Activated gamma-delta T cell (primary cell): ENCODE measurements at places on chromosomes 3 and 15.

GRCh38 chr3:58345457-58345856 is 12.8 kb downstream of the PXK start:
- no peak for DNase-seq

GRCh38 chr3:44280631-44281030 is 38.9 kb downstream of the TOPAZ1 start:
- no peak for DNase-seq

DNA sequence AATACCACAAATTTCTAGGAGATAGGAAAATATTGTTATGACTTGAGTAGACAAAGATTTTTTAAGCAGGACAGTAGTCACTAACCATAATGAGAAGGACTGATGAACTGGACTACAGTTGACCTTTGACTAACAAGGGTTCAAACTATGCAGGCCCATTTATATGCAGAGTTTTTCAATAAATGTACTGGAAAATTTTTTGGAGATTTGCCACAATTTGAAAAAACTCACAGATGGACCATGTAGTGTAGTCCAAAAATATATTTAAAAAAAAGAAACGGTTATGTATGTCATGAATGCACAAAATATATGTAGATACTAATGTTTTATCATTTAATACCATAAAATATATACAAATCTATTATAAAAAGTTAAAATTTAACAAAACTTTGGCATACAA is 151.8 kb downstream of the LRRN1 start:
- no peak for DNase-seq

GRCh38 chr3:50658416-50658815 is 16.3 kb upstream of the DOCK3 start:
- no peak for DNase-seq

- no peak for DNase-seq
Observed at GRCh38 chr3:138578141-138578540, 15.9 kb downstream of the CEP70 start.

- DNase-seq = peak; percentile 47
Observed at GRCh38 chr3:45592830-45593707, 1.5 kb upstream of the LIMD1 start.

DNA sequence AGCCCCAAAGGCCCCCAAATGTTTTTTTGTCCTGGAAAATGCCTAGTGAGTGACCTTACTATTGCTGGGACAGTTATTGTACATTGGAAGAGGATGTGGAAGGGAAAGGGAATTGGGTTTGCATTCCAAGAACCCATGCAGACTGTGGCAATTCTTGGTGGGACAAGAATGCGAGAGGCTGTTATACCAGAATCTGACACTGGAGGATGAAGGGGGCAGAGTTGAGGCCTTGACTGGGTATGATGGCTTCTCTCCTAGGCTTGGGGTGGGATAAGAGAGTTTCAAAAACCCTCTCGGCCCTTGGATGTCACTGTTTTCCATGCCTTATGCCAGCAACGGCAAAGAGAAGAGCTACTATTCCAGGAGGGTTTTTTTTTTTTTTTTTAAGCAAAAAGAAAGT is 25.3 kb downstream of the IL16 start:
- no peak for DNase-seq

GRCh38 chr3:138060792-138061191 is 50.8 kb downstream of the CLDN18 start:
- no peak for DNase-seq

DNA sequence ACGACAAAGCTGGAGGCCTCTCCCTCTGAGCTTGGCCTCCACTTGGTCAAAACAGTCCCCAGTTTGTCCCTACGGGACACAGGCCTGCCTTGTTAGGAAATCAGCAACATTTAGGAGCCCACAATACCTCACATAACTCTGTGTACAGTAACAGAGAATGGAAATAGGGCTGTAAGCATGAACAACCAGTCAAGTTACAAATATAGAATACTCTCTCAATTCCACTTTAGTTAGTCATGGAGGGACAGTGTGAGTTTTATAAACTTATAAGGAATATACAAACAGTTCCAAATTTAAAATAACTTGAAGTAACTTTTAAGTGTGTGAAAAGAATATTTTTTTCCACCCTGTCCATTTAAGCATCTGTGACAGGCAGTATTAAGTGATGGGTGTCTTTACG is 129.4 kb downstream of the PGPEP1L start:
- DNase-seq = no peak

- DNase-seq = no peak
Observed at GRCh38 chr3:196991581-196992460, 23.2 kb upstream of the PIGZ start.

- DNase-seq = no peak
Observed at GRCh38 chr3:63231643-63232042, 46.5 kb upstream of the SYNPR start.

DNA sequence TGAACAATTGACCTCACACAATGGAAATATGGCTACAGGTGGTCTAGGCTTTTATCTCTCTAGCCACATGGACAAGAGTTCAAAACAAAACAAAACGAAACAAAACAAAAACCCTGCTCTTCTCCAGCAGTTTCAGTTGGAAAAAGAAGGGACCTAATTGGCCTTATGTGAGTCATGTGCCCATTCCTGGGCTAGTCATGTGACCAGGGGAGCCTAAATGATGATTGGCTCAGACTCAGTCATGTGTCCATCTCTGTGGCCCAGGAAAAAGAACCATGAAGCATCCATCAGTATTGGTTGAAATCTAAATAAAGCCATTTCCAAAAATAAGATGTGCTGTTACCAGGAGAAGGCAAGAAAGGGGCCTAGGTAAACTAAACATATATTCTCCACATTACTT is 96.8 kb downstream of the ANXA2 start:
- DNase-seq = no peak

DNA sequence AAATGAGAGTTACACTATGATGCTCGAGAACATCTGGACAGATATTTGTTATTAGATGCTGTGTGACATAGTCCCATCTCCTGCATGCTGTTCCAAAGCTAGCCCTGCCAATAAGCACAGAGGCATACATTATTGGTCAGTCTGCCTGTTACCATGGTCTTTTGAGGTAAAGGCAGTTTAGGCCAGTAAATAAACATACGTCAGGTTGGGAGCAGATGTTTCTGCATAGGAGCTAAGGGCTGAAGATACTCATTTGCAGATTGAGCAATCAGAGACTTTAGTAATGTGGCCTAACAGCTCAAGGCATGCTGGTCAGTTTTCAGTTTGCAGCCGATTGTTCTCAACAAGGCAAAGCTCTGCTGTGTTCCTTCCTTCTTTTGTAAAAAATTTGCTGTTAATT is 192.9 kb downstream of the ADAMTSL3 start:
- DNase-seq = no peak

DNA sequence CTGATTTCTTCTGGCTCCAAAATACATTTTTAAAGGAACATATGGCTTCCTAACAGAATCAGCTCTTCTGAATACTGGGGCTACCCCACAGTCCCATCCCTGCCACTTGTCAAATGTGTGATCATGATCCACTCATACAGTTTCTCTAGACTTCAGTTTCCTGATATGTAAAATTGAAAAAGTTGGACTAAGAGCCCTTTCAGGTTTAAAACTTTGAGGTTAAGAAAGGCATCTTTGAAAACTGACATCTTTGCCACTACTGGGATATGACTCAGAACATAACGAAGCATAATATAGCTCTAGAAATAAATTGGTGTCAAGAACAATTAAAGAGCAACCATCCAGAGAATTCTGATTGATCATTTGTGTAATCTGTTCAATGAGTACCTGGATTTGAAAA is 248.3 kb downstream of the IL5RA start:
- DNase-seq = no peak

DNA sequence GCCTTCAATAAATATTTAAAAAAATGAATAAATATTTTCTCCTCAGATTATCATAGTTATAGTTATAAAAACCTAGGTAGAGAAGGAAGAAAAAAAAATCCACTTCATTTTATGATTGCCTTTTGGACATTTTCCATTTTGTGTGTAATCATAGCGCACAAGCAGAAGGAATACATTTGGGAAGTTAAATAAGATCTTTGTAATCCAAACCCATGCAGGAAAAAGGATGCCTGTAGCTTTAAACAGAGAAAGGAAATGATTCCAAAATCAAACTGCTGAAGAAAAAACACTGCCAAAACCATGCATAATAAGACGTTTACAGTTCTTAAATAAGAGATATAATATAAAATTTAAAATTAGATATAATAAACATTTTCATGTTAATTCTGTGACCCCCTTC is 7.4 kb upstream of the CCDC54 start:
- DNase-seq = no peak

DNA sequence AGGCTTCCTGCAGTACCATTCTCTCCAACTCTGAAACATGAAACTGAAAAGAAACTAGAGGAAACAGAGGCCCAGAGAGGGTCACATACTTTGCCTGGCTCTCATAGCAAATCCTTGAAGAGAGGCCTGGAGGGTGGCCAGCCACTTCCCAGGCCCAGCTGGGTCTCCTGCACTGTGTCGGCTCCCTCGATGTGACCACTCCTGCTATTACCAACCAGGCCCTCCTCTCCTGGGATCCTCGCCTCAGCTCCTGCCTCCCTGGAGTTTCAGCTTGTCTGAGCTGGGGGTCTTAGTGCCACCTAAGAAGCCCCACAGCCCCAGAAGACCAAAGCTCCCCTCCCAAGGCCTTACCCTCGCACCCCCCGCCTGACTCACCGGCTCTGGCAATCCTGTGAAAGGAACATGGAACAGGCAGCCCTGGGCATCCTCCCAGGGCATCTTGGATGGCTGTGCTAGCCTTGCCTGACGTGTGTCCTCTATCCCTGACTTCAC is 4.6 kb downstream of the LOXL1 start:
- no peak for DNase-seq

DNA sequence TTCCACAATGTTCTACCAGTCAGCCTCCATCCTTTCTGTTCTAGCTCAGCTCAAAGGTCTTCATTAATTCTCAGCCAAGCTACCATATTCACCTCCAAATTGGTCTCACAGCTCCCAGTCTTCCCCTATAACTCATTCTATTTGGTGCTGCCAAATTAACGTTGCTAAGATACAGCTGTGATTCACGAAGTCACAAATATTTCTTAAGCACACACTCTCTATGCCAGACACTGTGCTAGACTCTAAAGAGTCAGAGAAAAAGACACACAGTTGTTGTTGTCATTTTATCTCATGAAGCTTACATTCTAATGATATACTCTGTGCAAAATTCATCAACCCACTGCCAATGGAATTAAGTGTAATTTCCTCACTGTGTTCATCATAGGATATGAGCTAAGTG is 102.8 kb downstream of the FRMD5 start:
- no peak for DNase-seq

DNA sequence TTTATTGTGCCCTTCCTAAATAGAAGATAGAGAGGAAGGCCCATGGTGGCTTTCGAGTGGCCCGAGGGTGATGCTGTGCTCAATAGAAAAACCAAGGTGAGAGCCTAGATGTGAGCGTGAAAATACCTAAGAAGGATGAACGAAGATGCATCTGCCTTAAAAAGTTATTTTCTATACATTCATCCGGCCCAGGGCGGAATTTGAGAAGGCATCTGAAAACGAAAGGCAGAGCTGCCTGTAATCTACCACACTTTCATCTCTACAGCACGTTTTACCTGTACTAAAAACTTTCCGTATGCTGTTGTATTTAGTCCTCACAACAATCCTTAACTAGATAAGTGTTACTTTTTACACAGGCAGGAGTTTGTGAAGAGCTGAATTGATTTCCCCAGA is 1.4 kb downstream of the DUT start:
- DNase-seq = no peak

DNA sequence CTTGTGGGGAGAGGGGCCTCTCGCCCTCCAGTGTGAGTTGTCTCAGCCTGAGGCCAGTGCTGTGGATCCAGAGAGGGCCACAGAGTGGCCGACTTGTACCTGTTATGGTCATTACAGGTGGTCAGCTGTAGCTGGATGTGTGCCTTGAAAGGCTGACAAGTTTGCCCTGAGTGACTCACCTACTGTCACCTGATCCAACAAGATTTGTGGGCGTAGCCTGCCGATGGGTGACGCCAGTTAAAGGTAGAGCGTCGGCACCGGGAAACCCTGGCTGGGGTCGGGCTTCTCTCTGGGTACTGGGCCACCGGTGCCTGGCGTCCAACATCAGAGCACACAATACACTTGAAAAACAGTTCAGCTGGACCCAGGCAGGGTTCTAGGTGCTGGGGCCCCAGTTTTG is 2.8 kb upstream of the ISG20 start:
- DNase-seq = no peak

- no peak for DNase-seq
Observed at GRCh38 chr3:109413049-109413448, 75.7 kb upstream of the DPPA4 start.

- no peak for DNase-seq
Observed at GRCh38 chr3:179181021-179181472, 32.9 kb downstream of the PIK3CA start.

DNA sequence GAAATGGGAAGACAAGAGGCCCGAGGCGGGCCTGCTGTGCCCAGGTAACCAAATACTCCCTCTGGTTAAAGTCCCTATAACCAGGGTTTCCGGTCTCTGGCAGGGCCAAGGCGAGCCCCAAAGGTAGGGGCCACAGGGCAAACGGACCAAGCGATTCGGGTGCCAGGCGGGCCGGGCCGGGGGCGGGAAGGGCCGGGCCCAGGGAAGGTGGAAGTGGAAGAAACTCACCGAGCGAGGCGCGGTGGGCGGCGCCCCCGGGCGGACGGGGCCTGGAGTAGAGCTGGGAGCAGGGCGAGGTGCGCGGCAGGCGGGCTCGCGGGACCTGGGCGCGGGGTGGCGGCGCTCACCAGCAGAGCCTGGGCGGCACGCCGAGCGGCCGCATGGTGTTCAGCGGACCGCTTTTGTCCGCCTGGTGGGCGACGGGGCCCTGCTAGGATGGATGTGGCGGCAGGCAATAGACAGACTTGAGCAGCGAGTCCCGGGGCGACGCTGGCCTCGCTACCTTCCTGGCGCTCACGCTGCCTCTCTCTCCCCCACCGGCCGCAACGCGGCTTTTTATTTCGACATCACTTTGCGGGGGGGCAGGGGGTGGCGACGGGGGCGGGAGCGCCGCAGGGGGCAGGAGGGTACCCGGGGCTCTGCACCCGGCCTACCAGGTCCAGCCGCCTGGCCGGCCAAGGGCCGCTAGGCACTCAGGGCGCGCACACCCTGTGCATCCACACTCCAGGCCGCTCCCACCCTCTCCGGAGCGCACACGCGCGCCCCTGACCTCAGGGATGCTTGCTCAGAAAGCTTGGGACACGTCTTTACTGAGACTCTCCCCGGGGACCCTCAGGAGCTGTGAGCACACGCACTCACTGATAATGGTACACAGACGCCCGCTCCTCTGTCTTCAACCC is at the start of gene GATA2:
TSS of gene GATA2 (minus strand) at position 531 of the 899 bp plus-strand sequence. CDS start 6,170 bp downstream, outside the sequence.
- no peak for DNase-seq
